ENCODE measurements at places on chromosomes 13 and 19.

DNA sequence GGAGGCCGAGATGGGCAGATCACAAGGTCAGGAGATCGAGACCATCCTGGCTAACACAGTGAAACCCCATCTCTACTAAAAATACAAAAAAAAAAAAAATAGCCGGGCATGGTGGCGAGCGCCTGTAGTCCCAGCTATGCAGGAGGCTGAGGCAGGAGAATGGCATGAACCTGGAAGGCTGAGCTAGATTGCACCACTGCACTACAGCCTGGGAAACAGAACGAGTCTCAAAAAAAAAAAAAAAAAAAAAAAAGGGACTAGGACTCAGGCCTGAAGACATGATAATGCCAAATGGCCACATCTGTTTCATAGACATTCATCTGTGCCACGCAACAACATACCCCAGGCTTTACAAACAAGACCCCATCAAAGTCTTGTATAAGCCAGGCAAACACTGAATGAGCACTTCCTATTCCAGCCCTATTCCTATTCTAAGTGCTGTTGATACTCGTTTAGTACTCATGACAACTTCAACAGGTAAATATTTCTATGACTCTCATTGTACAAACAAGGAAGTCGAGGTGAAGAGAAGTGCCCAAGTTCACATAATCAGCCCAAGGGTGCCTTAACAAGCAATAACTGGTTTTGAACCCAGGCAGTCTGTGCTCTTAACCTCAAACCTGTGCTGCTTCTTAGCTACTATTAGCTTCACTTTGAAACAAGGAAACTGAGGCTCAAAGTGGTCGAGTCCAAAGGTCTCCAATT is 1.7 kb downstream of the B9D2 start:
- DNase-seq = peak; percentile 60

DNA sequence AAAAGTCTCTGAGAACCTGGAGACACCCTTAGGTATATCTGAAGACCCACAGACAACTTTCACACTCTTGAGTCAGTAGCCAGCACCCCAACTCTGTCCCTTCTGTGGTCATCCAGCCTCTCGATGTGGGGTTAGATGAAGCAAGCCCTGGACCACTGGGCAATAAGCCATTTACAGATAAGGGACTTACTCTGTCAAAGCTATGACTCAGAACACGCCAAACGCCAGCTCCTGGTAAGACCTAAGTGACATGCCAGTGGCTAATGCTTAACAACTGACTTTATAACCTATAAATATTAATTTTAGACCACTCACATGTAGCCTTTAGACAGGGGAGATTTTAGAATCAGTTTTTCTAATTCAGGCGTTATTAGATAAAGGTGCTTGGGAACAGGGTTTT is 85.7 kb downstream of the SHISA2 start:
- DNase-seq = no peak

DNA sequence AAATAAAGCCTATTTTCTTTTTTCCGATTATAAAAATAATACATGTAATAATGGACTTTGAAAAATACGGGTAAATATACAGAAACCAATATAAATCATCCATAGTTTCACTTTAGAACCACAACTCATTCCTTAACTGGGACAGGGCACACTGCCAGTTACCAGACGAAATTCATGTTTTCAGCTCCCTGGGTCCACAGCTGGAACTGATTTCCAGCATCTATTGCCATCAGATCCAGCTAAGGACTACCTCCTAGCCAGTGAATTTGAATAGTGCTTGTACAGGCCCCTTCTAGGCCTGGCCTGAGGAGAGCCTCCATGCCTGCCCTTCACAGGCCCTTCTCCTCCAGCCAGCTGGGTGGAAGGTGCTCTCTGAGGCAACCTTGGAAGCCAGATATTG is 30.0 kb upstream of the ATP12A start:
- no peak for DNase-seq

- DNase-seq = no peak
These were observed 1292.4 kb upstream of the MIR17HG start for GRCh38 chr13:90055121-90055520.

GRCh38 chr19:43723588-43723987 is 7.7 kb downstream of the IRGC start:
- DNase-seq = peak; percentile 33

DNA sequence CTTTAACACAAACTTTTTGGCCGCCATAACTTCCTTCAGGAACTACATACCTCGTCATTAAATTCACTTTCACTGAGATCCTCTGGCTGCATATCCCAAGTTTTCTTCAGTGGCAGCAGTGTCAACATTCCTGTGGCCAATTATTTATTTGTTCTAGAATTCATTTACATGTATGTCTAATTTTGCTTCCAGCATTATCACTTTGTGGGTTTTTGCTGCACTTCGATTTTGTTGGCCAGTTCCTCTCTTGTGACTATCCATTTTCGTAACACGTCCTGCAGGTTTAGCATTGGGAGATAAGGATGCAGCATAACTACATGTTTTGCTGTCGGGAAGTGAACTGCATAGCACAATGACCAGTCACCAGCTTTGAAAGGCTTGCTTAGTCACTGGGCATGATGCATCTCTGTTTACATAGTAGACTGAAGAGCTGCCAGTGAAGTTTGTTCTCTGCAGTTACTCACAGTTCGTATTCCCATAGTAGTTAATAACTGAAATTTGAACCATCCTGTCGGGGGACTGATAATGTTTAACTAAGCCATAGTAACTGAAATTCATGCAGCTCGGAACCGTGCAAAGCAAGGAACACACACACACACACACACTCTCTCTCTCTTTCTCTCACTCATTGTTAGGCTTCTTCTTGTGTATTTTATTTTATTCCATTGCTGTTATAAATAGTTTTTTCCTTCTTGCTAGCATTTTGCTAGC is 28.3 kb downstream of the ZNF507 start:
- DNase-seq = peak; percentile 97

DNA sequence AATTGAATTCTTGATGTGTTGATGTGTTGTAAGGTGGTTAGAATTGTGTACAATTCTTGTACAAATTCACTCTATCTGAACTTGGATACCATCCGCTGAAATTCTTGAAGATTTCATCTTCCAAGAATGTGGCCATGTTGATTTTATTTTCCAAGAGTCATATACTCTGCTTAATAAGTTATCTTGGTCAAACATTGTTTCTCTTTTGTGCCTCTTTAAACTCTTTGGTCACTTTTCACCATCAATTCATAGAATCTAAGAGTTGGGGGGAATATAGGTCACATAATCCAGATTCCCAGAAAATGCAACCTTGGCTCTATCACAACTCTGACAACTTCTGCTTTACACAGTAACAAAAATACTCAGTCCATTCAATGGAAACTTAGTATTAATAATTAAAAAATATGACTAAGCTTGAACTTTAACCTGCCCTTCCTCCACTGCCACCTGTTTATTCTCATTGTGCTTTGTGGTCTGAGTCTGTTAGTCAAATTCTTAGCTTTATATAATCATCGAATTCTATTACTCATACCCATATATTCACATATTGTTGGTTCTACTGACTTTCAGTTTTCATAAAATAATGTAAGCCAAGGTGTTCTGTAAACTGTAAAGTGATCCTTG is 373.2 kb downstream of the LMO7 start:
- DNase-seq = peak; percentile 20

GRCh38 chr19:38708413-38709024 is 35.8 kb downstream of the CAPN12 start:
- DNase-seq = no peak

GRCh38 chr13:55563267-55563666 is 1577.5 kb upstream of the PRR20A start:
- DNase-seq = no peak

Measured in small intestine (tissue), 16 donors.